ENCODE measurements at places on chromosomes 4 and X.
A peak's percentile ranks its signal among the peaks of the same experiment; 100 is the strongest.

GRCh38 chr4:99275050-99275449 is 15.7 kb downstream of the ADH1A start:
- no peak for DNase-seq

GRCh38 chrX:20968996-20969395 is 405.2 kb upstream of the CNKSR2 start:
- no peak for DNase-seq

- DNase-seq, result no peak
Measured at GRCh38 chr4:176444741-176445140, 125.0 kb downstream of the SPCS3 start.

DNA sequence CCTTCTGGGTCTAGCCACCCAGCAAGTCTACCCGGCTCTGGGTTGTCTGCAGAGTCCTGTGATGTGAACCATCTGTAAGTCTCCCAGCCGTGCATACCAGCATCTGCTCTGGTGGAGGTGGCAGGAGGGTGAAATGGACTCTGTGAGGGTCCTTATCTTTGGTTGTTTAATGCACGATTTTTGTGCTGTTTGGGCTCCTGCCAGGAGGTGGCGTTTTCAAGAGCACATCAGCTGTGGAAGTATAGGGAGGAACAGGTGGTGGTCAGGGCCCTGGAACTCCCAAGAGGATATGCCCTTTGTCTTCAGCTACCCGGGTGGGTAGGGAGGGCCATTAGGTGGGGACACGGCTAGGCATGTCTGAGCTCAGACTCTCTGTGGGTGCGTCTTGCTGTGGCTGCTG is 66.5 kb upstream of the ZFP42 start:
- DNase-seq, result no peak

DNA sequence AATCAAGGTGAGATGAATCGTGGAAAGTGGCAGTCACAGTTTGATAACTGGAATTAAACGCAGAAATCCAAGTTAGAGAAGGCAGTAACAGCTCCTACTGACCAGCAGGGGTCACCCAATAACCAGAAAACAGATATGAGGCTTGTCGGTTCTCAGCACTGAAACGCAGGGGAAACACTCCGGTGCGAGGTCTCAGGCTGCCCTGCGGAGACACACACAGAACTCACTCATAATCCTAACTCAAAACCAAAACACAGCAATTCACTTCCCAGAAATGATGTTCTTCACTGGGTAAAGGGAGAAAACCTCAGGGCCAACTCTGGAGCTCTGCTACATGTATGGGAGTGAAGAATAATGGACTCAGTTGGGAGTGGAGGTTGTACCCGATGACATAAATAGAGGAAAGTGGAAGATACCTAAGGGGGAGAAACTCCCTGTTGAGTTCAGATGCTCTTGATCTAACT is 384.4 kb downstream of the RAPGEF2 start:
- DNase-seq, result peak; percentile 13

DNA sequence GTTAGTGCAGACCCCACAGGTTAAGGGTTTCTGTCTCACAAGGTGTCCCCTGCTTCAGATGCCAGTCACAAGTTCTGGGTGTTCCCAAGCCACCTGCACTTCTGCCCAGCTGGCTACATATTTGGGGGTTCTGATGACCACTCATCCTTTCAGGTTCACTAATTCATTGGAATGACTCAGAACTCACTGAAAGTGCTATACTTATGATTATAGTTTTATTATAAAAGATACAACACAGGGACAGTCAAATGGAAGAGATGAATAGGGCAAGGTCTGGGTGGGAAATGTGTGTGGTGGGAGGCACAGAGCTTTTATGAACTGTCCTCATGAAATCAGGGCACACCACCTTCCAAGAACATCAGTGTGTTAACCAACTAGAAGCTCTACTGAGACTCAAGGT is 97.7 kb upstream of the CASK start:
- no peak for DNase-seq

GRCh38 chr4:105710012-105710600 is 1.5 kb downstream of the GSTCD start:
- DNase-seq, result no peak

DNA sequence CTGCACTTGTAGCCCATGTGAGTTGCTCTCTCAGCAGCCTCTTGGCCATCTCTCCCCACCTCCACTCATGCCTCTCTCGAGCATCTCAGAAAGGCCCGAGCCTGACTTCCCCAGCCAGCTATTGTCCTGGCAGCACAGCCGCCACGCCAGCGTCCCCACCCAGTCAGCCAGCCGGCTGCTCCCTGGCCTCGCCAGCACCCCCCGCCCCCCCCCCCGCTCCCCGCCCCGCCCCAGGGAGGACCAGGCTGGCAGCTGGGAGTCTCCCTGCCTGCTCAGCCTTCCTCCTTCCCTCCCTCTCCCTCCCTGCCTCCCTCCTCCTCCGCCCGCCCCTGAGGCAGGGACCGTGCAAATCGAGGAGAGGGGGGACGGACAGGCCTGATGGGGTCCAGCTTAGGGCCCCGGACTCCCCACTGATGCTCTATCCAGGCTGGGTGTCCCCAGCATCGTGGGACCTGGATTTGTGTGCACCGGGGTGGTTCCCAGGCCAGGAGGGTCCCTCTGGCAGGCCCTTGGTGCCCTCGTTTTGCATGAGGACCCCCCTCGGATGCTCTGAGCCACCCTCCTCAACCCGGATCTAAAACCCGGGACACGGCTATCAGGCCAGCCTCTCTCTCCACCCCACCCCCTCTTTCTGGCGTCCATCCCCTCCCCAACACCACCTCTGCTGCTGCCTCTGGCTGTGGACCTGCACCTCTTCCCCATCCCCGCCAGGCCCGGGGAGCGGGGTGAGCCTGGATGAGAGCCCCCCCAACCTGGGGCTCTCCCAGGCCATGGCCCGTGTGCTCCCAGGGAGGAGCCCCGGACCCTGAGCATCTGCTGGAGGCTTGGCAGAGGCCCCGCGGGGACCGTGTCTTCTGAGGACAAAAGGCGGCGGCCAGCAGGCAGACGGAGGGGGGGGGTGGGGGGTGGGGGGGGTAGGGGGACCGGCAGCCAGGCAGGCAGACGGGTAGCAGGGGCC is at the start of gene GPR173:
Gene GPR173 (plus strand): TSS at position 621 of the 958 bp plus-strand sequence. CDS start 27,833 bp downstream, outside the sequence.
- DNase-seq, result peak; percentile 84

GRCh38 chr4:109295081-109295480 is 7.4 kb downstream of the COL25A1 start:
- DNase-seq, result no peak
